CD4-positive, alpha-beta T cell treated with Interleukin-2 at 100 ng/mL for 4 hours (primary cell): ENCODE measurements at places on chromosomes 7 and 10.

GRCh38 chr7:19772841-19773760 lies at the start of gene TMEM196:
Gene TMEM196, minus strand, starts transcription at chr7:19773617. Its CDS starts 921 bp downstream, at chr7:19772696.
- no peak for DNase-seq

GRCh38 chr10:129474642-129475041 lies 7.6 kb downstream of the MGMT start:
- no peak for DNase-seq

GRCh38 chr7:120272261-120272660 lies 714 bp upstream of the KCND2 start:
- no peak for DNase-seq

GRCh38 chr7:85695533-85695932 lies 508.7 kb upstream of the SEMA3D start:
- no peak for DNase-seq

DNA sequence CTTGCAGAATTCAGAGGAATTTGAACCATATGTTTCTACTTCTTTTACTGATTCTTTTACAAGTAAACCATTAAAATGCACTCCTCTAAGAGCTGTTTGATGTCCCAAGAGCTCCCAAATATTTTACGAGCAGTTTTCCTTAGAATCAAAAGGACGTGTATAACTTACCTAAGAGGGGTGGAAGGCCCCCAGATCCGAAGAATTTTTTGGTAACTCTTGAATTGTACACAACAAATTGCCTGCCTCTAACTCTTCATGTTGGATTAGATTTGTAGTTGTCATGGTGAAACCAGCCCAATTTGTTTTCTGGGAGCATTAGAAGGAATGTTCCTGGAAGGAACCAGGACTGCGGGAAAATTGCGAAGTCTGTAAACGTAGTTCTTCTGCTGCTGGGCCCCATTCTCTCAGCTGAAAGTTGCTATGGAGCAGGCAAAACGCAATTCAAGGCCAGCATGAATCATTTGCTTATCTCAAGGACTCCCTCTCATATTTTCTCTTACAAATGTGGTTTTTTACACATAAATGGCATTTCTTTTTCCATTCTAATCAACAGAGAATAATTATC lies 124.8 kb upstream of the TMEM72 start:
- DNase-seq, result no peak

DNA sequence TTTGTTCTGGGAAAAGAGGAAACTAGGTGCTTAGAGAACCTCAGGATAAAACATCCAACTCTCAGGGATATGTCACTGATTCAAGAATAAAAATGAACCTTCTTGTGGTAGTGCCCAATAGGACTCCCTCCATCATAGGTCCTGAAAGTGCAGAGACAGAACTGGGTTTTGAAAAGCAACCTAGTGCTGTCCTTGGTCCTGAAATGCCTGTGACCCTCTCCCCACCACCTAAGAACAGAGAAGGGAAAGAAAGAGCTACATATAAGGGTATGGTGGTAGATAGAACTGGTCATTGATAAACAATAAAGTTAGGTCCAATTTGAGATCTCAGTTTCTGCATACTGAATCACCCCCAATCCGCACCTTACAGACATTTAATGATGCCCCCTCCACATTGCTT lies 953.3 kb downstream of the XPNPEP1 start:
- DNase-seq, result no peak

DNA sequence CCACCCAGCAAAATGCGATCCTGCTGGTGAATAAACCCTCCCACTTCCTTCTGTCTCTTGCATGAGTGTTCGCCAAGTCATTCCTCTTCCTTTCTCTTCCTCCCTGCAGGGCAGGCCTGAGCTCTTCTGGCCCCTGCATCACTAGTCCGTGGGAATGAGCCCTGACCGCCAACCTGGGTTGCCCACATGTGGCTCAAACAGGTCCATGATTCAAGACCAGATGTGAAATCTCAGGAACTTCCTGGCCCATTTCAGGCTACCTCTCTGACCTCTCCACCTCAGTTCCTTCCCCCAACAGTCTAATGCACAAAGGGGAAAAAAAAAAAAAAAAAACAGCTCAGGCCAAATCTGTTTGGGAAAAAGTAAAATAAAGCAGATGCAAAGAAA lies 5.4 kb upstream of the YWHAG start:
- DNase-seq, result no peak

- no peak for DNase-seq
Measured at GRCh38 chr7:39516498-39516897, 49.7 kb upstream of the YAE1 start.

- no peak for DNase-seq
Measured at GRCh38 chr7:2106924-2107323, 125.8 kb downstream of the MAD1L1 start.
